ENCODE measurements at places on chromosomes 2 and 18. TPM values are rescaled to one million over a fixed set of nuclear protein-coding genes. Genes with fewer than 3 reads are reported as not detected.

The SLC19A3 gene
- 6.5 TPM for total RNA-seq

The PLGLB1 gene
- 0.52 TPM for total RNA-seq

The LTBP1 gene
- 33.8 TPM for total RNA-seq

The AQP12B gene
- not detected for total RNA-seq

All from WTC11 (cell line).